ENCODE measurements at places on chromosomes 3 and 15.

GRCh38 chr3:50133283-50133615 is 21.9 kb upstream of the SEMA3F start:
- no peak for DNase-seq

GRCh38 chr15:101188637-101189408 is 63.0 kb downstream of the CHSY1 start:
- DNase-seq = no peak

DNA sequence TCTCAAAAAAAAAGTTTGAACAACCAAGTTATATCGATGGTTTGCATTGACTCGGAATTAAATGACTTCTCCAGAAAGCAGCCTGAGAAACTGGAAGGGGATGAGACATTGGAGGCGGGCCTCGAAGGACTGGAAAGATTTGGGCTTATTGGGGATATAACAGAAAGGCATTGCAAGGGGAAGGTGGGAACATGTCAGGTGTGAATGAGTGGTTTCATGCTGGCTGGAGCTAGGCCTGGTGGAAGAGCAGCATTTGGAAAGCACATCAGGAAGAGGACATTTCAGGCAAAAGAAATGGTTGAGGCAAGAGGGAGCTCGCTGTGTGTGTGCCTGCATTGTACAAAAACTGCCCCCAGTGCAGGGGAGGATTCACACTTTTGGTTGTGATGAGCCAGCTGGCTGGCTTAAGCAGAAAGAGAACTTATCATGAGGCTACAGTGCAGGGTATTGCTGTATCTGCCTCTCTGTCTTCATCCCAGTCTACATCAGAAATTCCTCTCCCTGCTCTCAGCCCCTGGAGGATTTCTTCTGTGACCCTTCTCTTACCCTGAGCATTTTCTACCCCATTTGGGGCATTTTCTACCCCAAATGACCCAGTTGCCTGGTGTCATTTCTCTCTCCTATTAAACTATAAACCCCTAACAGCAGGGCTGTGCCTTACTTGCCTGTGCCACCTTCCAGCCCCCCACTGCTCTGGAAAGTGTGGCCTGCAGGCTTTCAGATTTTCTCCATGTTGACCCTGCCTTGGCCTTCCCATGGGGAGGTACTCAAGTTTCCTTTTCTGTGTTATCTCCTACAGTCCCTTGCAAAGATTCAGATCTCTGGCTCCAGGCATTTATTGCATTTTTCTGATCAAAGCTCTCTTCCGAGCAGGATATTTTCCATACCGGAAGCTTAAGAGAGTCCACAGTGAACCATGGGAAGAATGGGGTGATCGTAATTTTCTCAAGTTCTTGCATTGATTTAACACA is 64.4 kb upstream of the FLNB start:
- no peak for DNase-seq

GRCh38 chr3:152046280-152046679 is 172.8 kb downstream of the SUCNR1 start:
- no peak for DNase-seq

DNA sequence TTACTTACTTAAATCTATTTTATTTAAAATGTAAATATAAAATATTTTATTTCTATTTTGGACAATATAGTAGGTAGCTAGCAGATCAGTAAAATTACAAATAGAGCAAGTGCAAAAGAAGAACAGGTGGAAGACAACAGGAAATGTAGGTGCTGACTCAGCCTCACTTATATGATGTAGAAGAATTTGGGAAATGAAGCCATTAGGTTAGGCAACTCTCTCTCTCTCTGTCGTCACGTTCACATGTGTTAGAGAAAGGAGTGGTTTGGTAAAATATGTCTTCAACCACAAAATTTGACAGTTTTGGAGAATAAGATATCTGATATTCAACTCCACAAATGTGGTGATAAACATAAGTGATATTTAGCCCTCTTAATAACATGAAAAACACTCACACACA is 532.5 kb upstream of the KCNMB2 start:
- DNase-seq = no peak

GRCh38 chr3:120368172-120368571 is 19.0 kb upstream of the LRRC58 start:
- DNase-seq = no peak

GRCh38 chr3:169659096-169659819 is 4.3 kb downstream of the MECOM start:
- no peak for DNase-seq

DNA sequence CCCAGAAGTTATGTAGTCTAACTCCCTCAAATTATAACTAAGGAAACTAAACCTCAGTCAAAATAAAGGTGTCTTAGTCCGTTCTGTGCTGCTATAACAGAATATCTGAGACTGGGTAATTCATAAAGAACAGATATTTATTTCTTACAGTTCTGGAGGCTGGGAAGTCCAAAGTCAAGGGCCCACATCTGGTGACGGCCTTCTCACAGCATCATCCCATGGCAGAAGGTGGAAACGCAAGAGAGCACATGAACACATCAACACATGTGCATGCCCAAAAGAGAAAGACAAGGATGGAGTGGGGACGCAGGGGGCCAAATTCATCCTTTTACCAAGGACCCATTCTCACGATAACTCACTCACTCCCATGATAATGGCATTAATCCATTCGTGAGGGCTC is 73.1 kb downstream of the PCOLCE2 start:
- DNase-seq = no peak

- no peak for DNase-seq
These were observed 64.2 kb downstream of the SCAPER start for GRCh38 chr15:76840830-76841460.

DNA sequence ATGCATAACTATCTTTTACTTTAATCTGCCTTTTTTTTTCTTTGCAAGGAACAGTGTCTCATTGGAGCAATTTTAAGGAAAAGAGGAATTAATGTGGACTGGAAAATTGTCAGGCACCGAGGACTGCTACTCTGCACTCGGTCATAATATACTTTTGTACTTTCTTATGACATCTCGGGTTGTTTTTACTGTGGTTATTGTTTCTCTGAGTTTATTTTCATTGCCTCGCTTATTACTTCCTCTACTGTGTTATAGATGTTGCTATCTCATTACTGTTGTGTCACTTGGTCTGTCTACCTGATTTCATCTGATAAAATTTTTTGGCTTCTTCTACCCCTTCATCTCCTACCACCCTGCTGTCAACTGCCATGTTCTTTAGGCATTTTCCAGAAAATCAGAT is 213.5 kb upstream of the POU1F1 start:
- DNase-seq = no peak

DNA sequence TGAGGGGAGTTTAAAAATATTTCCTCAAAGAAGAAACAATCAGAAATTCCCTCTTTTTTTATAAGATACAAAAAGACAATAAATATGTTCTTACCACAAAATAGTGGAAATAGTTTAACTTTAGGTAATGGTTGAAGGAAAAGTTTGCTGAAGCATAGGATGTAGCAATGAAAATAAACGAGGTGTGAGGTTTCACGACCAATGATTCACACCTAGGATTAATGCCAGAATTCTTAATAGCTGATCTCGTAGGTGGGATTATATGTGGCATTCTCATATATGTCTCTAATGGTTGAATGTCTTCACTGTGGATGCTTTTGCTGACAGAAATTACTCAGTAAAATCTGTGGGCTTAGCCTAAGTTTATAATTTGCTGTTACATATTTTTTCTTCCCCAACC is 467.7 kb downstream of the FGF12 start:
- DNase-seq = no peak

DNA sequence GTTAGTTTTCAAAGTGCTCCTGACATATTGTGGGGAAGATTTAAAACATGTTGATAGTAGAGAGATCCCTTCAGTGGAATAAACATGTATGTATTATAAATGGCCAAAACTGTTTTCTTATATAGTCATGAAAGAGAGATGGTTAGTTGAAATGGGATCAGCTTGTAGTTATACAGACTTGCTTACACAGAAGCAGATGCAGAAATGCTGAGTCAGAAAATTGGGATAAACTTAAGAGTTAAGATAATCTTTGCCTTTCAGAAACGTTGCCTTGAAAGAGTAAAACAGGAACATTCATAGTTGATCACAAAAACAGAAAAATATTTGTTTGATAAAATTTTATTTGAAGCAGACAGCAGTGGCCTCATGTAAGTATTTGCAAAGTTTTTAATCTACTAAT is 433.2 kb upstream of the BCHE start:
- no peak for DNase-seq

DNA sequence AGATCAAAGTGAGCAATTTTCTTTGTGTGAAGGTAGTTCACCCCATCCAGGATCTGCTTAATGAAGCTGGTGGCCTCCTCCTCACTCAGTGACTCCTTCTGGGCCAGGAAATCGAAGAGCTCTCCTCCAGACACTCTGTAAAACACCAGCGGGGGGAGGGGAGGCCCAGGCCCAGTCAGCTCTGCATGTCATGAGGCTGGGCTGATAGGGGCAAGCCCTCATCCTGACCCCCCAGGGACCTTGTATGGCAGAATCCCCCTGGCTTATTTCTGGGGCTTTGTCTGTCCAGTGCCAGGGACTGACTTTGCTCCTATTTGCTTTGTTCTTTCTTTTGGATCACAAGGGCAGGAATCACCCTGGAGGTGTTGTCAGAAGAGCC is 74.9 kb downstream of the DAPK2 start:
- DNase-seq = no peak

- DNase-seq = no peak
These were observed 325.3 kb upstream of the DPH6 start for GRCh38 chr15:35871282-35871681.
